Hippocampal formation (tissue), 2 donors: ENCODE measurements at places on chromosomes 4 and X.

DNA sequence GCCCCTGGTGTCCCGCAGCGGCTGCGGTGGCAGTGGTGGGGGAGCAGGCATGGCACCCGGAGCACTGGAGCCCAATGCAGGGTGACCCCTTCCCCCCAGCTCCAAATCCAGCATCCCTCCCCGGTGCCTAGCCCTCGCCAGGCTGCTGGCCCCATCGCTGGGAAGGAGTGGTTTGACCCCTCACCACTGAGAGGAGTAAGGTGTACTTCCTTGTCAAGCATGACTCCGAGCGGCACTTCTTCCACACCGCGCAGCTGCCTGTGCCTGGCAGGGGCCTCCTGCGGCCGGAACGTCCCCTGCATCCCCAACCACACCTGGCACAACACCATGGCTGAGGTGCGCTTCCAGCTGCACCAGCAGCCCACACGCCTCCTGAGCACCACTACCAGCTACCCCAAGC lies 27.0 kb downstream of the LRPAP1 start:
- DNase-seq = no peak

GRCh38 chr4:24853142-24853541 lies 57.8 kb downstream of the SOD3 start:
- DNase-seq = no peak

DNA sequence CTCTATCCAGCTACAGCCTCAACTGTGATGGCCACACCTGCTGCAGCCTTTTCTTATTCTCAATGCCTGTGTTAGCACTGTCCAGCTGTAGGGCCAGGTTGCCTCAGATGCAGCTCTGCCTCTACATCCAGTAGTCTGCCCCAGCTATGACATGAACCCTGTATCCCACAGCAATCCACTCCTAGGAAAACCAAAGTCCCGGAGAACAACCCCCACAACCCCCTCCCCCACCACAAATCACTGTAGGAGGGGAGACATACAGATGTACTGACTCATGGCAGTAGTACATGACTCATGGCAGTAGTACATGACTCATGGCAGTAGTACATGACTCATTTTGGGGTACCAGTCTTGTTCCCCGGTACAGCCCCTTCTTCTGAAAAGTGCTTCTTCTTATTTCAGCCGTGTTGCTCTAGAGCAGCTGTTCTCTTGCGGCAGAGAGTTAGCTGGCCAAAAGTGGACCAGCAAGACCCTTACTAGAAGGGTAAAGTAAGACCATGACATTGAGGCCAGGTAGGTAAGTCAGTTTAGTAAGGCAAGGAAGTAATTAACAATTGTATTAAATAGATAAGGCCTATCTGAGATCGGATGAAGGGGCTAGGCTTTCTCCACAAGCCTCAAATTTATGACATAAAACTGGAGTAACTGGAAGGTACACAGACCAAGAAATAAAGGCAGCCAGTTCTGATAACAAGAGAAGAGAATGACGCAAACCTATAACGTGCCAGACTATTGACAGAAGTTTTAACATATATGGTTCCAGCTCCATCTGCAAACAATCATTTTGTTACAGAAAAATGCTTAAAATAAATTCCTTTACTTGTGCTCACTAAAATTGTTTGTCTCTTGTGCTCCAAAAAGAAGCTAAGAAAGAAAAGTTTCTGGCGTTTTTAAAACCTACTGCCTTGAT lies 221.4 kb downstream of the TACR3 start:
- DNase-seq = no peak

GRCh38 chr4:79848329-79848728 lies 224.7 kb downstream of the ANTXR2 start:
- DNase-seq = no peak

DNA sequence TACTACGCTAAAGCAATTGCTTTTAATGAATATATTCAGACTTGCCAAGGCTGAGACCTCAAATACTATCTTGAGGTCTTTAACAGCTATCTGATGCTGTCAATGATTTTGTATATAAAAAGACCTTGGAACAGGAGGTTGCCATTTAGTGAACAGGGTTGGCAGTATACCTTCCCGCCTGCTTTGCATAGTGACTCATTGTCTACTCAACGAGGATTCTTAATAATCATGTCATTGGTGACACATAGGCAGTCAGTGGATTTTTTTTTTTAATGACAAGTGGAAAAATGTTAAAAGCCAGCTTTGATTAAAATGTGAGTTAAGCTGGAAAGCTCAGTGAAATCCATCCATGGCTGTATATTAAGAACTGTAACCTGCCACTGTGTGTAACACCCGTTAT lies 164.0 kb downstream of the ASMT start:
- DNase-seq = no peak
